Activated T-helper 1 cell treated with anti-CD3 and anti-CD28 coated beads, Interleukin-2, amount 50 U/mL, for 16 hours (primary cell): ENCODE measurements at places on chromosomes 1 and 21.

DNA sequence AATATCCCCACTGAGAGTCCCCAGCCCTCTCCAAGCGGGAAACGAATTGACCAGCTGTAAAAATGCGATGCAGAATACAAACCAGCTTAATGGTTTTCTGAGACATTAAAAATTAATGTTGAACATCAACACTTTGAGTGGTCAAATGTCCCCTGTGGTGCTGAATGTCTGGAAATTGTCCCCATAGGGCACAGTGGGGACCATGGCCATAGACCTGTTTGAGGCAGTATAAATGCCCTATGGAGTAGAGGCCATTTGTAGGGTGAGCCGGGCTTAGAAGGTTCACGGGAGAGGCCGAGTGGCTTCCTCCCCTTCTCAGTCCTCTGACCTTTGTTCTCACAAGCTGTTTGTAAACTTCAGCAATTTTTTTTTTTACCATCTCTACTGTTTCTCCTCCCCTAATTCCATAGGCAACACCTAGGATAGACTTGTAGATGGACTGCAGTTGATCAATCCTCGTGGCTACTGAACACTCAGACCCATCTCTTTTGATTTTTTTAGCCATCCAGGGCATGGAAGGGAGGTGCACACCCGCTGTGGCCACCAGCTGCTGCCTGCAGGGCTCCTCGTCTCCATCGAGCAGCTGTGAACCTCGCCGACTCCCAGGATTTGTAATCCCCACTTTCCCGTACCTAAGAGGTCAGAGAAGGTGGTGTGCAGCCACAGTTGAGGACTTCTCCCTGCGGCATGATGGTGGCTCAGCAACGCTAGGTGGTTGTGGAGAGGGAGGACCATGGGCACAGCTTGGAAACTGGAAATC, 41.0 kb downstream of the KAZN start:
- no peak for DNase-seq

GRCh38 chr1:28644494-28644893, 1.6 kb upstream of the TAF12 start:
- DNase-seq = no peak

DNA sequence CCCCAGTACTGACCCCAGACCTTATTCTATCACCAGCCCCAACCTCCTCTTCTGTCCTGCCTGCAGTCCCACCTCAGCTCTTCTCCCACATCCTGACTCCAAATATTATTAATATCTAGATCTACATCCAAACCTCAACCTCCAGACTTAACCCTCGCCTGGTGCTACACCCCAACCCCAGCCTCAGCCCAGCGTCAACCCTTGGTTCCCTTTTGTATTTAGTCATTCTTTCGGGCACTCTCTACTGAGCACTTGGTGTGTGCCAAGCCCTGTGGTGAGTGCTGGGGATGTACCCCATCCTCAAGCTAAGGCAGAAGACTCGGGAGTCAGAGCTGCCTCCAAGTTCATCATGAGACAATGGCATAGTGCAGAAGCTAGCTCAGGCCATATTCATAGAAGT, 1.1 kb downstream of the SHISAL2A start:
- DNase-seq = no peak

DNA sequence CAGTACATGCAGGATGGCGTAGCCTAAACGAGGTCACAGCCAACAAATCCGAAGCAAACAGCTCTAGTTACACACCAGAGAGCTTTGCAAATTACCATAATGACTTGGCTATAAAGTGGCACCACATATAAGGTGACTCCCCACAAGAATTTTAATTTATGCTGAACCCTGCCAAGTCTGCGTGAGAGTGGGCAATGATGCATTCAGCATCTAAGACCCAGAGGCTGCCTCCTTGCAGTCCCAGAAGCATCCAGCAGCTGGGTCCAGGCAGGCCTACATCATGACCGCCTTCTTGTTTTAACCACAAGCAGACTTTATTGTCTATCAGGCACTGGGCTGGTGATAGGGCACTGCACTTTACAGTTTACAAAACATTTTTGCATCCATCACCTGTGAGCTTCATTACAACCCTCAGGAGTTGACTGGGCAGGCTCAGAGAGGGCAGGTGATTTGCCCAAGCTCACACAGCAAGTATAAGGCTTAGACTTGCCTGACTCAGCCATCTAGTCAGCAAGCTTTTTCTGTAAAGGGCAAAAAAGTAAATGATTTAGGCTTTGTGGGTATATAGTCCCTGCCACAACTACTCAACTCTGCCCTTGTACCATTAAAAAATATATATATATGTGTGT, 134.6 kb downstream of the GLIS1 start:
- DNase-seq = no peak
